NK-92 treated with Interleukin-12 subunit alpha and Interleukin-12 subunit beta, amount 100 ng/mL, for 24 hours (cell line): ENCODE measurements at places on chromosomes 16 and 17.

GRCh38 chr16:3584412-3584811 lies 7.2 kb upstream of the NLRC3 start:
- no peak for DNase-seq

DNA sequence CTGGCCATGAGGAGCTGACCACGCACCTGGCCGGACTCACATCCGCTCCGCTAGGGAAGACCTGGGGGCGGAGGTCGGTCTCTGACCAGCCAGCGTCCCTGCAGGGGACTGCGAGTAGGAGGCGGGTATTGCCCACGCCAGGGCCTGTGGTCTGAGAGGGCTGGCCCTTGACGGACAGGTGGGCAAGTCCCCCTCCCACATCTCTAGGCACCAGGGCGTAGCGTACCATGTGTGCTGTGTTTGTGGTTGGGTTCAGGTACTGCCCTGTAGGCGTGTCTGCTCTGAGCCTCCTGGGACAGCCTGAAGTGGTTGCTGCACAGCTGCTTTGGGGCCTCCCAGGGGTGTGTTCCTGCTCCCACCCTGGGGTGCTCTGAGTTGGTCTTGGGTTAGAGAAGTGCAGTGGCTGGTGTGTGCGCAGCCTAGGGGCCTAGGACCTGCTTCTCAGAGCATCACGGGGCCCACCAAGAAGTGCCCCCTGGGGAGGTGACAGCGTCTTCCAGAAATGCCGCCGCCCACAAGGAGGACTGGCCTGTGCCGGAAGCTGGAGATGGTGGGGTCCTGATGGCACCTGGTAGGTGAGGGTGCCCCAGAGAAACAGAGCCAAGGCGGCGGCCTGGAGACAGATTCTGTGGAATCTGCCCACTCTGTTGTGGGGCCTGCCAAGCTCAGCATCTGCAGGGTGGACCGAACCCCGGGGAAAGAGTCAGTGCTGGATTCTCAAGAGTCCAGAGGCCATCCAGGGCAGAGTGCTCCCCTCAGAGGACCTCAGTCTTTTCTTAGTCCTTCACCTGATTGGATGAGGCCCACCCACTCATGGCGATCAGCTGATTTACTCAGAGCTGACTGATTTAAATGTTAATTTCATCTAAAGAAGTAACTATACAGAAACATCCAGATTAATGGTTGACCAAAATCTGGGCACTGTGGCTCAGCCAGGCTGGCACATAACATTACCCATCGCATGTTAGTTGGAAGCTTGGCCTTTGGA lies 48.3 kb downstream of the WDR45B start:
- no peak for DNase-seq

GRCh38 chr17:33366960-33367359 lies 73.9 kb upstream of the ASIC2 start:
- no peak for DNase-seq

DNA sequence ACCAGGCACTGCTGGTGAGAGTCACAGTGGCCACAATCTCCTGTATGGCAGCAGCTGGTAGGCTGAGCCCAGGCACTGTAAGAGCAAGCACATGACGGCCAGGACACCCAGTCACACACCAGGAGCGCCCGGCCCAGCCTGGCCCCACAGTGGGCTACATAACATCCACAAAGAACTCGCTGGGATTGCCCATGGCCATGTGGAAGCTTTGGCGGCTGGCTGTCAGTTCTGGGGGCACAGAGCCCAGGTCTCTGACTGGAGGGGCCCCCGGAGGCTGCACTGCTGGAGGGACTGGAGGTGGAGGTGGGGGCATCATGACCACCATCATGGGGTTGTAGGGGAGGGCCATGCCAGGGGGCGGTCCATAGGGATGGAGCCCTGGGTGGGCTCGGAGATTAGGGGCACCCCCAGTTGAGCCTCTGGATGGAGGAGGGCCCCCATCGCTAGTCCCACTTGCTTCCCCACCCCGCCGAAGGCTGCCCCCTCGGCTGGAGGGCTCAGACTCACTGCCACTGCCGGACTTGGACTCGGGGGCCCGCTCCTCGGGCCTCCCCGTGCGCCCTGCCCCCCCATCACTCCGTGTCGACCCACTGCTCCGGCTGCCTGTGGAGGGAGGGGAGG lies 6.1 kb downstream of the ACADVL start:
- no peak for DNase-seq

DNA sequence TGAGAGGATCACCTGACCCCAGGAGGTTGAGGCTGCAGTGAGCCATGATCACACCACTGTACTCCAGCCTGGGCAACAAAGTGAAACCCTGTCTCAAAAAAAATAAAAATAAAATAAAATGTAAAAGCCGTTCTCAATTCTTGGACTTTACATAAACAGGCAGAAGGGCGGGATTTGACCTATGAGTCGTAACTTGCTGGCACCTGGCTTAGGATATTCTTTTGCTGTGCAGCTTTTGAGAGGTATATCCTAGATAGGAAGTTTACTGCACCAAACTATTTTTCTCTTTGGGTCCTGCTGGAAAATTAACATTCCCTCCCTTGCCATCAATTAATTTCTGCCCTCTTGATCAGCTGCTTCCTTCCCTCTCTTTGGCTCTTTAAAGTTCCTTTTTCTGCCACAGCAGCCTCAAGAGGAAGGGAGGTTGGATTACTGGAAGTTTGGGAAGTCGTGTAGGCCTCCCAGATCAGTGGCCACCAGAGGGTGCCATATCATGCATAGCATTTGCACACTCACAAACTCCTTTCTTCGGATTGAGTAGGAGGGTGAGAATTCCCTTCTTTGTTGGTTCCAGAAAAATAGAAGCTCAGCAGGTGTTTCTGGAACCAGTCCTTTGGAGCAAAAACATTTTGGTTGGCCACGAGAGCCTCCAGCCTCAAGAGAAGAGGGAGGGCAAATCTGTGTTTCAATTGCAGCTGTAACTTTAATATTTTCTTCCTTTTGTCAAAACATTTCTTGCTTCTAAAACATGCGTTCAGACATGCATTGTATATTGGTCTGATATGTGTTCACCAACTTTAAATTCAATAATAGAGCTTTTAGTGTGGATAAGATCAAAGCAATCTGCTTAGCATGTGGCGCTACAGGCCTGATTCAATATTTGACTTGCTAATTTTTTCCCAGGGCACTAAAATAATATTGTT lies 147.3 kb downstream of the CCDC182 start:
- no peak for DNase-seq

DNA sequence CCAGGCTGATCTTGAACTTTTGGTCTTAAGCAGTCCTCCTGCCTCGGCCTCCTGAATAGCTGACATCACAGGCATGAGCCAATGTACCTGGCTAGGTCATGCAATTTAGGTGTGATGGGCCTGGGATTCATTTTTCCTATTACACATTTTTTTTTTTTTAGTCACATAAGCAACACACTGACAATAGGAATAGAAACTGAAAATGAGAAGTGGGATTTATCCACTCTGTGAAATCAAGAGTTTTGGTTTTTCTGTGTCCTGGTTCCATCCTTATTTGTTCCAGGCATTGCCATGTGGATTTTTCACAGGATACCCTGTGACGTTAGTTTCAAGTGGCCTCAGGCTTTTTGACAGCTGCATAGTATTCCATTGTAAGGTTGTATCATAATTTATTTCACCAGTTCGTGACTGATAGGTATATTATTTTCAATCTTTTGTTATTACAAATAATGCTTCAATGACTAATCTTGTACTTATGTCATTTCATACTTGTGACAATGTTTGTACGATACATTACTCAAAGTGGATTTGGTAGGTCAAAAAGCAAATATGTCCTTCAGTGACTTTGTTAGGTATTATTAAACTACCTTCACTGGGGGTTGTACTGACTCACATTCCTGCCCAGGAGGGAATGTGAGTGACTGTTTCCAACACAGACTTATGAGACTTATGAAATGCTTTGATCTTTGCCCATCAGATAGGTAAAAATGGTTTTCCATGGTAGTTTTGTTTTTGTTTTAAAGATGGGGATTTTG lies 10.6 kb downstream of the ADCY7 start:
- no peak for DNase-seq

GRCh38 chr16:53445534-53445933 lies 11.3 kb downstream of the RBL2 start:
- DNase-seq, result no peak

DNA sequence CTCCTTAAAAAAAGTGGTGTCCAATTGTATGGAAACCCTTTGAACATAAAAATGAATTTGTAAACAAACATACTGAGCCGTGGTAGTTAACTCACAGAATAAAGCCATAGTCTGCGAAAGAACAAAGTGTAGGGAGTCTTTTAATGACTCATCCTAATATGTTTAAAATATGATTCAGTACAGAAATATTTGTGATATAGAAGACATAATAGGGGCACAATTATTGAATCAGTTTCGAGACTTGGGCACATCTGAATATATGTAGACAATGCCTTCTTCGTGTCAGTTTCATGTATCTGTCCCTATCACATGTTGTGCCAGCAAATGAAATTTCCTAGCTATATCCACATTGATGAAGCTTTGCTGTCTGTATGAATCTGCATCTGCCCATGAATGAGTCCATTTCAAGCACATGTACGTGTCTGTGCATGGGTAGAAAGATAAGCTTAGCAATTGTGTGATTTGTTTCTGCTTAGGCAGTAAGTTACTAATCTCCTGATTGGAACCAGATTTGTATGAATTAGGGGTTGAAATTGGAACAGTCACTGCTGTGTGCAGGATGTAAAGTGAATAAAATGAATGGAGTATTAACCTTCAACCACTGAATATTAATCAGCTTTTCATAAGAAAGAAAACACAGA lies 112.5 kb upstream of the SOX9 start:
- no peak for DNase-seq

DNA sequence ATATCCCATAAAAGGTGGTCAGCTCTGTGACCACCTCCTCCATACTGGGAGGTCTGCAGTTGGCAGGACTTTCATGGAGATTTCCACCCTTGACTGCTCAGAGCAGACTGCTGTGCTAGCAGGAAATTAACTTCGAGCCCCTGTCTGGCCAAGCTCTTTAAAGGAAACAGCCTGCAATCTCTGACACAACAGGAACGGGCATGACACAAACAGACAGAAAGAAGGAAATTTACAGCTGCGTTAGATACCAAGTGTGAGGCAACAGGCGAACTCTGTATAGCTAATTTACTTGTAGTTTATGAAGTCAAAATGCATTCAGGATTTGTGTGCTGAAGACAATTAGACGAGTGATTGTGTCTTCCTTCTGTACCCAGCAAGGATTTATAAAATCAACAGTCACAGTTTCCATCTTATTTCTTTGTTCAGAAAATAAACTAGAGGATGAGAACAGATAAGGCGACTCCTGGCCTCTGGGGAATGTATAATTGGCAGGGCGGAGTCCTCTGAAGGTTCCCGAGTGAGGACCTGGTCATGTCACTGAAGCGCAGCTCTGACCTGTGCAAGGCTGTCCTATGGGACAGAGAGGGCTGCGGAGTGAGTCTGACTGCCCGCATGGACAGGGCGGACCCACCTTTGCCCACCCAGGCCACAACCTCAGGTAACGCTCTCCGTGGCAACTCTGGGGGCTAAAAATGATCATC lies 16.1 kb downstream of the WIPI1 start:
- DNase-seq, result no peak

DNA sequence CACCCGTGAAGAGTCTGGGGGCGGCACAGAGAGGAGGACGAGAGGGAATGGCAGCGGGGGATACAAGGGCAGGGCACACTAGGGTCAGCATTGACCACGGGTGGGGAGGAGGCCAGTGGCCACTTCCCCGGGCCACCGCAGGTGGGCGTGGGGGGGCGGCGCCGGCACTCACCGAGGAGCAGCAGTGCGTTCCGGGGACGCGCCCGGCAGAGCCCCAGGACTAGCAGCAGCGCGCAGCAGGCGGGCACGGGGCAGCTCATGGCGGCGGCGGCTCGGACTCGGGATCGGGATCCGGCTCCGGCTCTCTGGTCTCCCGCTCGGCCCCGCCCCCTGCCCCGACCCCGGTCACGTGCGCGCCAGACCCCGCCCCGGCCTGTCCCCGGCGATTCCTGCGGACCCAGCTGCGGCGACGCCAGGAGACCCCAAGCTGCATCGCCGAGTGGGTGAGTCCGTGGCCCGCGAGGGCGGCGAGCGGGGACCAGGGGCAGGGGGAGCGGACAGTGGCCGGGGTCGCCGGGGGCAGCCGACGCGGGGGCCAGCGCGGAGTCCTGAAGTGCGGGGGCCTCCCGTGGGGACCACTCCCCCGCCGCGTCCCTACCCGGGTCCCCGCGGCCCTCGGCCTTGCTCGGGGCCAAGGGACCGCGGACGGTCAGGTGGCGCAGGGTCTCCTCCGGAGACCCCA lies at the start of the genes SGSH and SLC26A11:
TSS of gene SGSH (minus strand) at position 280 of the 682 bp plus-strand sequence. CDS start at position 260, 20 bp downstream.
TSS of gene SLC26A11 (plus strand) at position 374 of the 682 bp plus-strand sequence. CDS start 1,134 bp downstream, outside the sequence.
- no peak for DNase-seq

- DNase-seq, result no peak
These were observed 22.3 kb upstream of the CNOT1 start for GRCh38 chr16:58651965-58652348.

GRCh38 chr16:23371368-23371767 lies 69.3 kb downstream of the SCNN1B start:
- no peak for DNase-seq
